ENCODE measurements at places on chromosomes 11 and 22.

GRCh38 chr11:130705670-130706421, 210.4 kb downstream of the SNX19 start:
- DNase-seq, result no peak

DNA sequence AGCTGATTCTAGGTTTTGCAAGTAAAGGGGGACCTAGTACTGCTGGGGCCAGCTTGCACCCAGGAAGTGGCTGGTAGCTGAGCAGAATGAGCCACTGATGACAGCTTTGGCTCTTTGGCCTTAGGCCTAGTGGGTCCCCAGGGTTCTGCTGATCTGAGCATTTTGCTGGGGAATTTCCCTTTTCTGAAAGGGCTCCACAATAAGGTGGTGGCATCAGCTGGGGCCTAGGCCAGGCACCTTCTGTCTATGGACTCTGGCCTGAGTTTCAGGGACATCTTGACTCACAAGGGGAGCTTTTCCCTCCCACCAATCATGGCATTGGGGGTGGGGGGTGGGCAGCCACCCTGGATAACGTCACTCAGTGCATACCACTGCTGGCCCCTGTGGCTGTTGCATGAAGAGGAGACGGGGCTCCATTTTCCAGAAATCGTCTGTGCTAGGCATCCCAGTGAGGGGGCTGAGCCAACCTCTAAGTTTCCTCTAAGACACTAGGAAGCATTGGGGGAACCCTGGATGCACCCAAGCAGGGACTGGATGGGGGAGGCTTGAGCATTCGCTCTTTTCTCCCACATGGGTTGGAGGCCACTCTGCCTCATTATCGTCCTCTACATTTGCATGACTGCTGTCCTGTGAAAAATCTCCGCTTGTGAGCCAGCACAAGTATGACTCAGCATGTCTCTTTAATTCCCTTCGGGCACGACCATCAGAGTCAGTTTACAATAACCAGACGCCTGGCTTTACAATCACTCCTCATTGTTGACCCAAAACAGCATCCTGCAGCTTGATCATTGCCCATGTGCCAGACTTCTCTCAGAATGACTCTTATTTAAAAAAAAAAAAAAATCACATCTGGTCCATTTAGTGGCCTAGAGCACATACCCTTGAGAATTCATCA, 145.0 kb upstream of the THY1 start:
- no peak for DNase-seq

DNA sequence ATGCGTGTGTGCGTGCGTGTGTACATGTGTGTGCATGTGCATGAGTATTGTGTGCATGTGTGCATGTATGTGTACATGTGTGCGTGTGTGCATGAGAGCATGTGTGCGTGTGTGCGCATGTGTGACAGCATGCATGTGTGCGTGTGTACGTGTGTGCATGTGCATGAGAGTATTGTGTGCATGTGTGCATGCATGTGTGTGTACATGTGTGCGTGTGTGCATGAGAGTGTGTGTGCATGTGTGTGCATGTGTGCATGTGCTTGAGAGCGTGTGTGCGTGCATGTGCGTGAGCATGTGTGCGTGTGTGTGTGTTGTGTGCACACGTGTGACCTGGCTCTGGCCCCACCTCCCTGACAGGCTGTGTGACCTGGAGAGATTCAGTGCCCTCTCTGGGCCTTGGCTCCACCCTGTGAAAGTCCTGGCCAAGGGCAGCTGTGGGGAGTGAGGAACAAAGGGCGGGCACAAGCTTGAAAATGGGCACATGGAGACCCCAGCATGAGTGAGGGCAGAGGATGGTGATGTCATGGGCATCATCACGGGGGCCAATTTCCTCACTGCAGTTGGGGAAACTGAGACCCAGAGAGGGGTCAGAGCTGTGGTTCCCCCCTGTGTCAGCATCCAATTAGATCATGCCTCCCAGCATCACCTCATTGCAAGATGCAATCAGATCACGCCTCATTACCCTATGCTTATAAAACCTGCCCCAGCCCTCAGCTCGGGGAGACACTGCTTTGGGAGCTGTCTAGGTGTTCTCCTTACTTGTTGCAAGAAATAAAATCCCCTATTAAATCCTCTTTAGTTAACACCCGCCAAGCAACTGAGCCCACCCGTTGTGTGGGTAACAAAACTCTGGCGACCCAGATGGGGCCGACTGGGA, 658 bp downstream of the ACY3 start:
- DNase-seq, result no peak

- DNase-seq, result no peak
Measured at GRCh38 chr22:44154436-44154942, 26.2 kb upstream of the PARVG start.

GRCh38 chr11:78025378-78025777, 2.3 kb upstream of the KCTD14 start:
- DNase-seq, result no peak

- DNase-seq, result no peak
Measured at GRCh38 chr22:49663823-49664222, 163.8 kb downstream of the BRD1 start.

GRCh38 chr11:59894616-59895015, 16.0 kb downstream of the OOSP3 start:
- no peak for DNase-seq

GRCh38 chr11:72584939-72585597, 89.2 kb downstream of the PDE2A start:
- no peak for DNase-seq

DNA sequence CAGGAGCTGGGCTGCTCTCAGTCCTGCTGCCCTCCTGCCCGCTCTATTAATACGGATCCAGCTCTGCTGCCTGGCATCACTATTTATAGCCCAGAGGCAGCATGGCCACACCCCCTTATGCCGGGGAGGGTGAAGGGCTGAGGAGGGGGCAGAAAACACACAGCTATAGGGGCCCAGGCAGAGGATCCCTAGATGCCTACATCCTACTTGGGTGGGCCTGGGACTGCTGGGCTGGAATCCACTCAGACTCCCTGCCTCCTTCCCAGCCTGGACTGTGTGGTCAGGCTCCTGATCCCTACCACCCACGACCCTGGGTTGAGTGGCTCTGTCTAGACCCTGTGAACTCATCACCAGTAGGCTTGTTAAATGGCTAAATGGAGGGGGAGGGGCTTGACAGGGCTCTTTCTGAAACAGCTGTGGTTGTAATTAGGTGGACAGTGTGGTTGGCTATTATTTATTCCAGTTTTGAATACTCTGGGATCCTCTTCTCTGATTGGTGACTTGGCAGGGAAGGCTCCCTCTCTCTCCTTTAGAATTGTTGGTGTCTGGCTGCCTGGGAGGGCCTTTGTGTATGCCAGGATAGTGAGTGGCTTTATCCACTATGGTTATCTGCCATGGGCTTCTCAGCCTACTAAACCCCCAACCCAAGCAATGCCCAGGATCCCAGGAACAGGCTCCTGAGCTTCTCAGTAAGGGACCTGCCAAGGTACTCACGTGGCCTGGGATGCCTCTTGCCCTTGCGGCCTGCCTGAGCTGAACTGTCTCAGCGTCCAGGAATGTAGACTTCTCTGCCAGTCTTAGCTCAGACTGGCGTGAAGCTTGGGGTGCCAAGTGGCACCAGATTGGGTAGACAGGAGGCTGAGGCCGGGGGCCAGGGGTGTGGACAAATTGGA, 15.2 kb downstream of the PHLDB1 start:
- no peak for DNase-seq

DNA sequence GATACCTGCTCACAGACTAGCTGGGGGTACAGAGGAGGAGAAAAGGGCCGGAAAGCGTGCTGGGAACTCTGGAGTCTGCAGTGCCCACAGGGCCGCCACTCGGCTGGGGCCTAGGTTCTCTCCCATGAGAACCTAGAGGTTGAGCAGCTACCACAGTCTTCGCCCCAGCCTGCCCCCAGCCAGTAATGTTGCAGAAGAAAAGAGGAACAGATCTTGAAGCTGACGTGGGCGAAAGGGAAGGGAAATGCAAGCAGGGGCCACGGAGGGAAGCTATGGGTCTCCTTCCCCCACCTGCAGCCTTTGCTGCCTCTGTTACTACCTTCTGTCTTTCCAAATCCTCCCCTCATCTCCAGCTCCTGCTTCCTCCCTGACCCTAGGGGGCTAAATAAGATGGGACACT, 28.8 kb upstream of the P2RY2 start:
- DNase-seq, result no peak

- DNase-seq, result no peak
Measured at GRCh38 chr22:22716136-22716665, 71.8 kb downstream of the GGTLC2 start.

DNA sequence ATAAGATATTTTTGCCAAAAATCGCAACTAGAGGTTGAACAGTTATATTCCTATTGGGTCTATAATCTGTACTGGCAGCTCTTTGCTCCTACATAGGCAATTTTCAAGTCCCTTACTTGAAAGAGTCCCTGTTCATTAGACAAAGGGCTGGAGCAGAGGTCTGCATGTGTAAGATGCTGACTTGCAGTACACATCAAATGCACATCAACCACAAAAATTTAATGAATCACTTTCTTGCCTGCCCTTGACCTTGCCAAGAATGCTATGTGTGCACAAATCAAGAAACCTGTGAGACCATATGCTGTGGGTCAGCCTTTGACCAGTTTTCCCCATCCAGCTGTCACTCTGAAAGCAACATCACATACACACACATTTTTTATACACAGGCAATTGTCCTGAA, 661.5 kb downstream of the LRRC4C start:
- DNase-seq, result no peak

Data from stimulated activated CD4-positive, alpha-beta T cell treated with anti-CD3 and anti-CD28 coated beads, Interleukin-1b, Interleukin-23, amount 100 ng/mL, for 4 hours (primary cell).